ENCODE measurements at places on chromosomes 16 and 17.
A peak's percentile ranks its signal among the peaks of the same experiment; 100 is the strongest.

DNA sequence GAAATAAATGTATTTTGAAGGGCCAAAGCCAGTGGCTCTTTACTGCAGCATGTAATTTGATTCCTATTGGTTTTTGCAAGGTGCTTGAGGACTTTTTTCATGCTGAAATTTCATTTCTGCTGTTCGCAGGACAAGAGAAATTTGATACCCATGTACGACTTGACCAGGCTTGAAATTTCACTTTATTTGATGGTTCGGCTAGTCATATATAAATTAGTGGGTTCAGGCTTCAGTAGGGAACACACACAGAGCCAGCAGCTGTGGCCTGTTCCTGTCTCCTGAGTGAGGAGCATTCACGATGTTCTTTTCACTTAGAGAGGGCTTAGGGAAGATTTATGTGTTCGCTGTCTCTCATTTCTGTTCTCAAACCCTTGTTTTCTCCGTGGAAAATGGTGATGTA lies 258.4 kb upstream of the CACNG5 start:
- DNase-seq = no peak

DNA sequence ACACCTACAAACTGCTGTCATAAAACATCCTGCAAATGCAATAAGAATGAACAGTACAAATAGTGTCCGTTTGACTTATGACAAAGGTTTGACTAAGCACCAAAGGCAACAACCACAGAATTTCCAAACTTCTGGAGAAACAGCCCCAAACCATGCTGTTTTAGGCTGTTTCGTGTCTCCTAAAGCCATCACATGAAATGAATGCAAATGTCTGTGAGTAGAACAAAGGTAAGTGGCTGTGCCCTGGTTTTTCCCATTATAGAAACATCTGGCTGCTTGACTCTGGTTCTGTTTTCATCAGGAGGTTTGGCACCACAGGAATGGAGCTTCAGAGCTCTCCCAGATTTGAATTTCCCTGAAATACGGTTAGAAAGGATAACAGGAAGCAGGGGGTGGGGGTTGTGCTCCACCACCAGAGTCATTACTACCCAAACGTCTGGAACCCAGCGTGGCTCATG lies 4.6 kb upstream of the EMP2 start:
- no peak for DNase-seq

GRCh38 chr17:19316761-19317358 lies 45.7 kb downstream of the B9D1 start:
- DNase-seq = no peak

GRCh38 chr17:74744714-74745547 lies 3.5 kb upstream of the NHERF1 start:
- peak; percentile 81 for DNase-seq

DNA sequence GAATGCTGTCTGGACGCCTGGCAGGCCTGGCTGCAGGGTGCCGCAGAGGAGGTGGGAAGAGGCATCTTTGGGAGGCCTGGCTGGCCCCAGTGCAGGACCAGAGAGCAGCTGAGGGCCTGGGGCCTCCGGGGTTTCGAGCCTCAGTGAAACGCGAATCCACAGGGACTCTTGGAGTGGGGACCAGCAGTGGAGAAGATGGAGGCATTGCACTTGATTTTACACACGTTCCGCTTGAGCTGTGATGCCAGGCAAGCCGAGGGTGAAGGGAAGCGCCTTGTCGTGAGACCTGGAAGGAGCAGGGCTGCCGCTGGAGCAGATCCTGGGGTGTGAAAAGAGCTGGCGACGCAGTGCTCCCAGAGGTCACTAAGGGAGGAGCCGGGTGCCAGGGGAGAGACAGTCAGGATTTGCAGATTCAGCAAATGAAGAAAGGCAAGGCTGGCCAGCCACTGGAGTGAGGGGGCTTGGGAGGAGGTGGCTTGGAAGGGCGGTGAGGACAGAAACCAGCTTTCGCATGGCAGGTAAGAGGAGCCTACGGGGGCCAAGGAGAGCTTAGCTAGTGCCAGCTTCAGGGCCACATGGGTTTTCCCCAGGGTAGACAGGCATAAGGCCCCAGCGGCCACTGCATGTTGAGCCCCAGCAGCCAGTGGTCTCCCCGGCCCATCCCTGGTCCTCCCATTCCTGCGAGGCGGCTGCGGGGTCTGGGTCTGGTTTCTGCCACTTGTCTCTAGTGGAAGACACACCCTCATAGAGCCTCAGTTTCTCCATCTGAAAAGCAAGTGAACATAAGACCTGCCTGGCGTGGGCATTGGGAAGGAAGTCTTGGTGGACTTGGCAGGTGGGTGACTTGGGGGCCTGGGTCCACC lies 175.2 kb upstream of the CHMP6 start:
- no peak for DNase-seq

DNA sequence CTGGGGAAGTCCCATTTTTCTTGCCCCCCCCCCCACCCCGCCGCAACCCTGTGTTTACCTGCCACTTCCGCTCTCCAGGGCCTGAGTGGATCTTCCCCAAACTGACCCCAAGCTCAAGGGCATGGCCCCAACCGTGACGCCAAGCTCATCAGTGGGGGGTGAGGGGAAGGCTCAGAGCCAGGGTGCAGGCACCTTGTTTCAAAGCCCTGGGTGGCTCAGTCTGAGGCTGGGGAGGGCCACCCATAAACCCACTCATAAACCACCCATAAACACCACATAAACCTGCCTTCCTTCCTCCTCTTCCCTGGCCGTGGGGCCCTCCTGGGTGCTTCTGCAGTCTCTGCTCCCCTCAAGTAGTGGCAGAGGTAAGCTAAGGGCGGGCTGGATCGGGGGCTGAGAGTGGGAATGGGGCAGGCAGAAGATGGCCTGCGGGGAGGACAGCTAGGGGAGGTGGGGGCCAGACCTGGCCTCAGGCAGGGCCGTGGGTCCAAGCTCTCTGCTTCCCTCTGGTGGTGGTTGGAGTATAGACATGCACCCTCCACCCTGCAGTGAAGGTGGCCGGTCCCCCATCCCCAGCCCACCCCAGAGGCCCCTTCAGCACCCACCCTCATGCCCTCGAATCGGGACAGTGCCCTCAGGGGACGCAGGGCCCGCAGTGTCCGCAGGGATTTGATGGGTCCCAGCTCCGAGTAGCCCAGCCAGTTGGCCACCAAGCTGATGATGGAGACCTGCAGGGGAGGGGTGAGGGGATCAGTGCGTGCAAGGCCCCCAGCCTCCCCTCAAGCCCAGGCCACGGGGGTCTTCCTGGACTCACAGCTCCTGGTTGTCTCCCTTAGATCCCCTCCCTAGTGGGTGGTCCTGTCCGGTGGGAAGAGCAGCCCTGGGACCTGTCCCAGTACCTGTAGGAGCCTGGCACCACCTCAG lies 14.6 kb upstream of the CD79B start:
- DNase-seq = peak; percentile 16

DNA sequence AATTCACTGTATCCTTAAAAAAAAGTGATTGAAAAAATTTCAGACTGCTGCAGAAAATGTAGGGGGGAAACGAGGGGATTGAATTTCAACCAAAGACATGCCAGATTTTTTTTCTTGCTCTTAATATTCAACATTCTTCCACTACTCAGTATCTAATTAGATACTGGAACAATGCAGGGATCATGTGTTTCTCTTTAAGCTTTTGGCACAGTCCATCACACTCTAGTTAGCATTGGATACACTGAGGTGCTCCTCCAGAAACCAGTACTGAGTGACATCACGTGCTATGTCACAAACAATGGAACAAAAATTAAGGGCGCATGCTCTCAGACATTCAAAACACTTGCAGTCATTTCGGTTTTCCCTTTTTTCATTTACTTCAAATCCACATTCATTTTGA lies 298.6 kb upstream of the PSMD7 start:
- no peak for DNase-seq

DNA sequence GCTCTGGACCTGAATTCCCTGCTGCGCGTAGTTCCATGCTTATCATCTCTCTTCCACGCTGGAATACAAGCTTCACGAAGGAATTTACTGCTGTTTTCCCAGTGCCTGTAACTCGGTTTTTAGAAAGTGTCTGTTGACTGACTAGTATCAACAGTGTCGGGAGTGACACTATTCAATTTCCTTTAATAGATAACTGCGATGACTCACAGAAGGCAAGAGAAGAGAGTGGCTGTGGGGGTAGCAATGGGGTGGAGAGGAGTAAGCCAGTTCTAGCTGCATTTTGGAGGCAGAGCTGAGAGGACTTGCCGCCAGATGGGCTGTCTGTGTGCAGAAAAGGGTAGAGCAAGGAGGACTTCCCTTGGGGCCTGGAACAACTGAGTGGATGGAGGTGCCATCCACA lies 25.2 kb downstream of the B4GALNT2 start:
- DNase-seq = no peak
